Activated CD8-positive, alpha-beta memory T cell treated with anti-CD3 and anti-CD28 coated beads for 4 hours (primary cell): ENCODE measurements at places on chromosomes 2 and 18.

- no peak for DNase-seq
Observed at GRCh38 chr2:225274751-225275150, 124.8 kb upstream of the NYAP2 start.

GRCh38 chr2:160498137-160498536 is 4.5 kb upstream of the RBMS1 start:
- no peak for DNase-seq

- no peak for DNase-seq
Observed at GRCh38 chr2:68565858-68566257, 77.5 kb upstream of the PROKR1 start.

GRCh38 chr2:171878481-171878993 is 15.5 kb downstream of the SLC25A12 start:
- DNase-seq: no peak

GRCh38 chr2:241773511-241774418 is 2.9 kb upstream of the GAL3ST2 start:
- no peak for DNase-seq

- no peak for DNase-seq
Observed at GRCh38 chr2:197007716-197008628, 81.5 kb upstream of the PGAP1 start.

DNA sequence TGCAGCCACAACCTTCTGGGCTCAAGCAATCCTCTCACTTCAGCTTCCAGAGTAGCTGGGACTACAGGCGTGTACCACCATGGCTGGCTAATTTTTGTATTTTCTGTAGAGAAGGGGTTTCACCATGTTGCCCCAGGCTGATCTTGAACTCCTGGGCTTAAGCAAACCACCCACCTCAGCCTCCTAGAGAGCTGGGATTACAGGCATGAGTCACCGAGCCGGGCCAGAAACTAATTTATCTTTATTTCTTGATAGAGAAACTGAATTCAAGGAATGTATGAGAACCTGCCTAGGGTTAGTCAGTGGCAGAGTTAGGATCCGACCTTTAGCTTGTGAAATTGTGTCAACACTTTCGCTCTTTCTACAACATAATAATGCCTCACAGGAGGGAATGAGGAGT is 19.3 kb upstream of the ITGAV start:
- no peak for DNase-seq

DNA sequence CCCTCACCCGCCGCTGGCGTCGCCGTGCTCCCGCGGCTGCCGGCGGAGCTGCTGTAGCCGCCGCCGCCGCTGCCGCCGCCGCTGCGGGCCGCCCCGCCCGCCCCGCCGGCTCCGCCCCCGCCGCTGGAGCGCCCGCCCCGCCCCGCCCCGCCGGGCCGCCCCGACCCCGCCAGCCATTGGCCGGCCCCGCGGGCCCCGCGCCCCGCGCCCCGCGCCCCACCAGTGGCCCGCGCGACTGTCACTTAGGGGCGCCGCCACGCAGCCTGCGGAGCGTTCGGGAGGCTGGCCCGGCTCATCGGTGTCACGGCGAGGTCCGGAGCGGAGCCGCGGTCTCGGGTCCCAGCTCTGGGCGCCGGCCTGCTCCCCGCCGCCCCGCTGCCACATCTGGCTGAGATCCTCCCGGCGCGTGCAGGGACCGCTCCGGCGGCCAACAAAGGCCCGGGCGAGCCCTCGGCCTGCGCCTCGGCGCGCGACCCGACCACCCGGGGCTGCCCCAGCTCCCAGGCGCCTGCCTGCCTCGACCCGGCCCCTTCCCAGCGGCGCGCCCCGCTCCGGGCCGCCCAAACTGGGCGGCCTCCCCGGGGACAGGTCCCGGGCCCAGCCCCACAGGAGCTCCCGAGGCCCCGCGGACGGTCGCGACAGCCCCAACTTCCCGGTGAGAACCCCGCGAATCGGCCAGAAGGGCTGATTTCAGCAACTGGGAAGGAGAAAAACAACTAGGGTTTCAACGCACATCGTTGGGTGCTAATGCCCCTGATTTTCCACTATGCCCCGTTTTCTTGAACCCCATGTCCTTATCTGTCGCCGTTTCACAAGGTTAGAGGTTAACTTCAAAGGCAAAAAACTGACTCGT is at the start of gene MGAT4A:
Gene MGAT4A (minus strand): TSS at position 92 of the 853 bp plus-strand sequence. CDS start 4,800 bp downstream, outside the sequence.
- DNase-seq: peak; percentile 56

- no peak for DNase-seq
Observed at GRCh38 chr2:23940718-23941620, 706 bp downstream of the UBXN2A start.

DNA sequence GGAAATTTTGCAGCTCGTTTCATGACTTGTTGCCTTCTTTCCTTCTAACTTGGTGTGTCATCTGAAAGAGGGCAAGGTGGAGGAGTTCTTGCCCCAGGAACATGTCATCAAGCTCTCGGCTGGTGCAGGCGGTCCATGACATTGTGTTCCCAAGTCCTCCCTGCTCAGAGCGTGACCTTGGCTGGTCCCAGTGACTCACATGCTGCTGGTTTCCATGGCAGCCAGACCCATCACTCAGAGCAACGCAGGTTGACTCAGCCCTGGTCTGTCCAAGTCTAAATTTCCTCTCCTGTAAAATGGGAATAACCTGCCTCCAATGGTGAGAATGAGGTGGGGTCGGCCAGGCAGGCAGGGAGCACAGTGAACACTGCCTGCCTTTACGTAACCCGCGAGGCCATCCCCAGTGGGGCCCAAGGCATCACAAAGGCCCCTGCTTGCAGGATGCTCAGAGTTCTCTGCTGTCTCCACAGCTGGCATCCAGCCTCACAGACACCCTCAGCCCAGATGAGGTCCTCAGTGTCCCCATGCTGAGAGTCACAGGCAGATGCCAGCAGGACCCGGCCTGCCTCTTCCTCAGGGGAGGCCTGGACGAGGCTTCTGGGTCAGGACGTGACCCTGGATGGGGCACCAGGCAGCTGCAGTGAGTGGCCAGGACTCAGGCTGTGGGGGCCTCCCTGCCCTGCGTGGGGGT is 143.7 kb downstream of the TPO start:
- no peak for DNase-seq

DNA sequence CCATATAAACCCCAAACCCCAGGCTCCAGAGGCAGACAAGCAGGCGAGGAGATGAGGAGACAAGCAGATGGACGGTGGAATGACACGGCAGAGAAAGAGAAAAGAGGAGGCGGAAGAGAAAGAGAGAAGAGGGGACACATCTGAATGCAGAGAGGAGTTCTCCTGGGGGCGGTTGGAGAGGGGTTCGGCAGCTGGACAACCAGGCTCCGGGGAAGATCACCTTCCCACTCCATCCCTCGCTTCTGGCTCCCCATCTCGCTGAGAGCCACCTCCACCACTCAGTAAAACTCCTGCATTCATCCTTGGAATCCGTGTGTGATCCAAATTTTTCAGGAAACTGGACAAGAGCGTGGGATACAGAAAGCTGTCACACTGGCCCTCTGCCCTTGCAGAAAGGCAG is 966.7 kb upstream of the NXPH2 start:
- no peak for DNase-seq

DNA sequence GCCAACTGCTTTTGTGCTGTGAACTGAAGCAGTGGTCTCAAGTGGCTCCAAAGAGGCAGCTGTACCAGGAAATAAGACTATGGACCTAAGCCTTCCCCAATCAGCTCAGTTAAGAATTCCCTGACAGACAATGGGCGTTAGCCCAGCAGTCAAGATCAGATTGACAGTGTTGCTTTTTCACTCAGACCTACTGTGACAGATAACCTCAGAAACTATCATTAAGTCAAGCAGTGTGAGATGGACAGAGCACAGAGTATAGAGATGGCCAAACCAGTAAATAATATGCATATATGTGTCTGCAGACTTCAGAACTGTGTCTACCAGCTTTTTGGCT is 215.3 kb downstream of the ZFP36L2 start:
- DNase-seq: no peak

- DNase-seq: no peak
Observed at GRCh38 chr2:223805008-223805407, 32.4 kb downstream of the AP1S3 start.

DNA sequence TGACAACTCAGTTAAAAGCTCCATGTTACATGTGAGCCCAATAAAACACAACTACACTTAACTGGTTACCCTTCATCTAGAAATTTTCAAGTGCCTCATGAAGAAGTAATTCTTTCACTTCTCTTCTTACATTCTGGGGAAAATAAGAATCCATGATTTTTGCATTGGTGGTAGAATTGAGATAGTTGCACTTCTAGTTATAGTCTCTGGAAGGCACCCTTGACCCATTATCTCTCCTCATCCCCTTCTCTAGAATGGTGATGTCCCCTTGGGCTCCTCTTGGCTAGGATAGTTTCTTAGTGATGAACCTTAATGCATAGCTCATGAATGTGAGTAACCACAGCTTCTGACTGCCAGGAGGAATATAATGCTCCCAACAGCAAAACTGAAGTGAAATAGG is 3.6 kb downstream of the LGALSL start:
- DNase-seq: no peak

GRCh38 chr18:3596637-3597384 is 146.8 kb downstream of the TGIF1 start:
- DNase-seq: no peak

- no peak for DNase-seq
Observed at GRCh38 chr2:186569897-186570296, 20.0 kb upstream of the ITGAV start.

- no peak for DNase-seq
Observed at GRCh38 chr2:6381326-6381725, 484.4 kb downstream of the CMPK2 start.

DNA sequence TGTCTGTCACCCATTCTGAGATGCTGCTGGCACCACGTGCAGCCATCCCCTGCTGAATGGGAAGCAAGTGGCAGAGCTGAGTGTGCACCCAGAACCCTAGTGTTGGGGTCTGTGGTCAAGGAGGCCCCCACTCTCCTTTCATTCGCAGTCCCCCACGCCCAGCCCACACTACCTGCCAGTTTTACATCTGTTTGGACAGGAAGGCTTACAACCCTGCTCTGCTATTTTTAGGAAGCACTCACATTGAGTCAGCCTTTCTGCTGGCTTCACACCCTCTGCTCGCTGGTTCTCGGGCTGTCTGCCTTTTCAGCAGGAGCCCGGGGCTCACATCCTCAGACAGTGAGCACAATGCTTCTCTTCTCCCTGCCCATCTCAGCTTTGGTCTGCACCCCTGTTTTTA is 10.7 kb upstream of the ADCY3 start:
- DNase-seq: no peak

DNA sequence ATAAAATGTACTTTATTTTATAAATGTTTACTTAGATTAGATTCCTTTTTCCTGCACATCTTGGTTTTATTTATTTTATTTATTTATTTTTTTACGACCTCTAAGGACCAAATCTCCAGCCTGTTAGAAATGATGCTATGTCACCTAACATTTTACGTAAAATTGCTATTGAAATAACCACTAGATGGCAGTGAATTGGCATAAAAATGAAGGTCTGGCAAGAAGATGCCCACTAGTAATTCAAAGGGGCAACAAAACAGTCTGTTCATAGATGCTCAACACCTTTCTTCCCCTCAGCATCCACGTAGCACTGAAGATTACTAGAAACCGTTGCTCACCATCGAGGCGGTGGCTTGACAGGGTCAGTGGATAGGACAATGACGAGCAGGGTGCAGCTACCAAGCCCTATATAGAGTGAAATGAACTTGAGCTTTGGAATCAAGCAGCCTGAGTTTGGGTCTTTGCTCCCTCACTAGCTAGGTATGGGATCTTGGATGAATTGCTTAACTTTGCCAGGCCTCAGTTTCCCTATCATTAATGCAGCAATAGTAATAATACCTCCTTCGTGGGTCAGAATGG is 128.7 kb upstream of the L3MBTL4 start:
- DNase-seq: no peak

- DNase-seq: no peak
Observed at GRCh38 chr2:142897807-142898206, 20.3 kb downstream of the KYNU start.

DNA sequence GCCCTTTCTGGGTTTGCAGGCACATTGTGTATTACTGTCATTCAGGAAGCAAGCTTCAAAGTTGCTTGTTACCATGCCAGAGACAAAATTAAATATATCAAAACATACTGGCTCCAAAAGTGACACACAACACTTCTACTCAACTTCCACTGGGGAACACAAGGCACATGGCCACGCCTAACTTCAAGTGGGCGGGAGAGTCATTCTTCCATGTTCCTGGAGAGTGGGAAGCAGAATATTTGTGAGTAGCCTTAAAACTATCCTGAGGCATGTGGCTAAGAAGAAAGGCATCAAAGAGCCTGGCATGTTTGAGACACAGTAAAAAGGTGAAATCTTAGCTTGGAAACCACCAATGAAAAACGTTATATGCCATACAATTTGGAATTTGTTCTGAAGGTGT is 90.5 kb upstream of the TACR1 start:
- no peak for DNase-seq

DNA sequence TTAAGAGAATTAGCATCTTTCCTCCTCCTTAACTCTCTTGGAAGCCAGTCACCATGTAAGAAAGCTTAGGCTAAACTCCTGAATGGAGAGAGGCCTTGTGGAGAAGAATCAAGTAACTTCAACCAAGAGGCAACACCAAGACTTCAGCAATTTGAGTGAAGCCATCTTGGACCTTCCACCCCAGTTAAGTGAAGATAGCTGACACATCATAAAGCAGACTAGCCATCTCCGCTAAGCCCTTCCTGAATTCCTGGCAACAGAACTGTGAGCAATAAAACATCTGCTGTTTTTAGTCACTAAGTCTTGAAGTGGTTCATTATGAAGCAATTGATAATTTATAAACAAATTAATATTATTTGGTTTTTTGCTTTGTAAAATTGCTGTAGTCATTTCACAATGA is 1.5 kb upstream of the ZNF397 start:
- no peak for DNase-seq

GRCh38 chr2:121099329-121100290 is 185.4 kb downstream of the TFCP2L1 start:
- no peak for DNase-seq

DNA sequence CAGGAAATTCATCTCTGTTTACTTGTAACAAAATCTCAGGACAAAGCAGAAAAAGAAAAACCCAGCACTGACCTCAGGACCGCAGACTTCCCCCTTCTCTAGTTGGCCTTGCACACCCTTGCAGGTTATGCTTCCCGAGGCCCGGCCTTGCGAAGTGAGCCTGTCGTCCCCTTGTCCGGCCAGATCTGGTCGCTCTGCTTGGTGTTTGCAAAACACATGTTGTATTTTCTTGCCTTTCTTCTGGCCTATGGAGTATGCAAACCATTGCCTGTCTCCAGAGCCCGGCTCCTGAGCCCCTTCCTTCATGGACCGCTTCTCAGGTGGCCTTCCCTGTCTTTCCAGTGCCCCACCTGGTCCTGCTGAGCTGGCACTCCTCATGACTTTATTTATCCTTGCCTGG is 4.8 kb downstream of the IMPA2 start:
- no peak for DNase-seq

GRCh38 chr2:110816404-110817365 is 84.3 kb downstream of the ACOXL start:
- no peak for DNase-seq

DNA sequence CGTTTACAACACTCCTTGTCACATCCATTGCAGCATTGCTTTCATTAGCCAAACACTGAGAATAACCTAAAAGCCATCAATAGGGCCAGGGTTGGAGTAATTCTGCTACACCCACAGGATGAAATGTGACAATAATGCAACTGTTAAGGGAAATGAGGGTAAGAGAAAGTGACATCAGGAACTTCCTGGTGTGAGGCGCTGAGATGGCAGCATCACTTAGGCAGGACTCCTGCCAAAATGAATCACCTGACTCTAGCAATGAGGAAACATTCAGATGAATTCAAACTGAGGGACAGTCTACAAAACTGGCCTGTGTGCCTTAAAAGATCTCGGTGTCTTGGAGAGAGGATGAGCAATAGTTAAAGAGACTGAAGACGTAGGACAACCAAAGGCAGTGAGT is 115.6 kb upstream of the AGAP1 start:
- DNase-seq: no peak

GRCh38 chr2:173652767-173653431 is 298.2 kb downstream of the CDCA7 start:
- DNase-seq: no peak
